Activated CD4-positive, alpha-beta T cell treated with anti-CD3 and anti-CD28 coated beads, Interleukin-2, Interleukin-6, amounts not matched to agents 100 ng/mL and 50 ng/mL, durations not matched to agents 16 hours and 8 hours (primary cell): ENCODE measurements at places on chromosomes 3 and 15.

DNA sequence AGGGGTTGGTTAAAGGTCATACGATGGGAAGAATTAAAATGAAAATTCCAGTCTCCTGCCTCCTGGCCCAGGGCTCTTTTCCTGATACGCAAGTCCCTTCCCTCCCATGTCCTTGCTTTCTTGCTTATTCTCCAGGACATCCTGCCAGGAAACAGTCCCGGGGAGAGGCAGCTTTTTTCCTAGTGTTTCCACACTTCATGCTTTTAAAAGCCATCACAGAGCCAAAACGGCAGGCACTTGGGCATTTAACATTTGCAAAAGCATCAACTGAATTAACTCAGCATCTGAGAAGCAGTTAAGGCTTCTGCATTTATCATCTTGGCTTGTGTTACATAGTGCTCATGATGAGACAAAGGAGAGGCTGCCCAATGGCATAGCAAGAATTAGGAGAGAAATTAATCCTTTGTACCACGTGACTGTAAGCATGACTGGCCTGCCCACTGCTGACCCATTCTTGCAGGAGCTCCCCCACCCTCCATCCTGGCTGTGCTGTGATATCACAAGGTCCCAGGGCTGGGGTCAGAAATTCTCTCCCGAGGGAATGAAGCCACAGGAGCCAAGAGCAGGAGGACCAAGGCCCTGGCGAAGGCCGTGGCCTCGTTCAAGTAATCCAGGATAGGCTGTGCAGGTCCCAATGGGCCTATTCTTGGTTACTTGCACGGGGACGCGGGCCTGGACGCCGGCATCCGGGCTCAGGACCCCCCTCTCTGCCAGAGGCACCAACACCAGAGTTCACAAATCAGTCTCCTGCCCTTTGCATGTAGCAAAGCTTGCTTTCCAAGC, 21.6 kb upstream of the VILL start:
- no peak for DNase-seq

DNA sequence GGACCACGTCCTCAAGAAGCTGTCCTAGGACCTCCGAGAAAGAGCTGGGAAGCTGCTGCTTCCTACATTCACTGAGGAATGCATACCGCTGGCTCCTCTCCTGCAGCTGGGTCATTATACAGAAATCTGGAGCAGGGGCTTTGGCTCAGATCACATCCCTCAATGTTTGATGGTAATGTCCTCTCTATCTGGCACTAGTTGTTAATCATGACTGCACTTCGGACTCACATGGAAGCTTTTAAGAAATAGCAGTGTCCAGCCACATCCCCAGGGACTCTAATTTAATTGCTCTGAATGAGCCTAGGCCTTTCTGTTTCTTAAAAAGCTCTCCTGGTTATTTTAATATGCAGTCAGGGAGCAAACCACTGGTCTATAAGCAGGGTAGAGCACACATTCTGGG, 25.7 kb upstream of the MYRIP start:
- DNase-seq: no peak

GRCh38 chr3:183494341-183494740, 61.2 kb downstream of the KLHL6 start:
- DNase-seq: no peak

- DNase-seq: peak; percentile 47
Measured at GRCh38 chr15:91849749-91850161, 3.8 kb upstream of the SLCO3A1 start.

- DNase-seq: no peak
Measured at GRCh38 chr15:78358102-78358870, 18.1 kb downstream of the CRABP1 start.

DNA sequence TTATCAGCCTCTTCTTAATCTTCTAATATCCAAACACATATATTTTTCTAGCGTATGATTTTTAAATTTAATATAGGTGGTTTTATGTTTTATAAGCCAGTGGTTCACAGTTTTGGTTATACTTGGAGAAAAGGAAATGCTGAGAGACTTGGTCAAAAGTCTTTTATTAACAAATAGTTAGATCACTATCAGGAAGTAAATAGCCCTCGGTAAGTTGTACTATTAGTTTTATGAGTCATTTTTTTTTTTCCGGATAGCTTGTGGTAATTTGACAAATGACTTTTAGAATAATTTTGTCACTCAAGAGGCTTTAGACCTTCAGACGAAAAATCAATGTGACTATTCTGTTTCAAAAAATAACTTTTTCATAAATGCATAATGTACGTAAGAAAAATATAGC, 232.2 kb upstream of the ROBO1 start:
- DNase-seq: no peak

DNA sequence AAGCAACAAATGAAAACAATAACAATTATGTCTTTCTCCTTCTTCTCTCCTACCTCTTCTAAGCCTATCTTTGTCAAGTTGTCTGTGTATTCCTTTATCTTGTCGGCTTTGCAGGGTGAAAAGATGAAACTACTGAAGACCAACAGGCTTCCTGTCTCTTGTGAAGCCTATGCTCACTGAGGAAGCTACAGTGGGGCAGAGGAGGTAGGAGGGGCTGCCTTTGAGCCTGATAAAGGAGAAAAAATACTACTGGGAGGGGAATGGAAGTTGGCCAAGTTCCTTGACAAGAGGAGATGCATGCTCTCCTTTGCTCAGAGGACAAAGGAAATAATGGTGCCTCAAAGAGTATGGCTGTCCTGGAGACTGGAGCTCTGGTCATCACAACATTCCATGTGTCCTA, 92.0 kb downstream of the IGSF11 start:
- DNase-seq: no peak

GRCh38 chr3:13812034-13812471, 67.8 kb downstream of the WNT7A start:
- no peak for DNase-seq

DNA sequence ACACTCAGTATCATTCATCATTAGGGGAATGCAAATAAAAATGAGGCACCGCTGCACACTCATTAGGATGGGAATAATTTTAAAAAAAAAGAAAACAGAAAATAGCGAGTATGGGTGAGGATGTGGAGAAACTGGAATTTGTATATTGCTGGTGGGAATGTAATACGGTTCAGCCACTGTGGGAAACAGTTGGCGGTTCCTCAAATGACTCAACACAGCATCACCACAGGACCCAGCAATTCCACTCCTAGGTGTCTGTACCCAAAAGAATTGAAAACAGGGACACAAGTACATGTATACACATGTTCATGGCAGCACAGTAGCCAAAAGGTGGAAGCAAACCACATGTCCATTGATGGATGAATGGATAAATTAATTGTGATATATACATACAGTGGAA, 35.2 kb upstream of the RFTN1 start:
- DNase-seq: no peak

DNA sequence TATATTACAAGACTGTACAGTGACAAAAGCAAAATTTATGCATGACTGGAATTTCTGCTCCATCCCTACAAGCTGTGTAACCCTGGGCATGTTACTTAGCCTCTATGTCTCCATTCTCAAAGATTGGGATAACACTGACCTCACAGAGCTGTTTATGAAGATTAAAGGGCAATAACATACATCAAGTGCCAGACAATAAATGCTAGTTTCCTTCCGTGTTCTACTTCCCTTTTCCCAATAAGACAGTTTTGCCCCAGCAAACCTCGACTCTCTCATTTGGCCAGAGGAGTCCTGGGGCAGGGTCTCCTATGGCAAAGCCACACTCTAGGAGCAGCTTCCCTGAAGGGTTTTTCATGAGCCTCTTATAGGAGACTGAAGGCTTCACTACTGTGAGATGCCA, 7.5 kb downstream of the HEXA start:
- DNase-seq: no peak
